ENCODE measurements at places on chromosomes 6 and 20. TPM values are rescaled to one million over a fixed set of nuclear protein-coding genes. Genes with fewer than 3 reads are reported as not detected.

- DNase-seq = no peak
These were observed 404 bp downstream of the CEP162 start for GRCh38 chr6:84227044-84227433.

DNA sequence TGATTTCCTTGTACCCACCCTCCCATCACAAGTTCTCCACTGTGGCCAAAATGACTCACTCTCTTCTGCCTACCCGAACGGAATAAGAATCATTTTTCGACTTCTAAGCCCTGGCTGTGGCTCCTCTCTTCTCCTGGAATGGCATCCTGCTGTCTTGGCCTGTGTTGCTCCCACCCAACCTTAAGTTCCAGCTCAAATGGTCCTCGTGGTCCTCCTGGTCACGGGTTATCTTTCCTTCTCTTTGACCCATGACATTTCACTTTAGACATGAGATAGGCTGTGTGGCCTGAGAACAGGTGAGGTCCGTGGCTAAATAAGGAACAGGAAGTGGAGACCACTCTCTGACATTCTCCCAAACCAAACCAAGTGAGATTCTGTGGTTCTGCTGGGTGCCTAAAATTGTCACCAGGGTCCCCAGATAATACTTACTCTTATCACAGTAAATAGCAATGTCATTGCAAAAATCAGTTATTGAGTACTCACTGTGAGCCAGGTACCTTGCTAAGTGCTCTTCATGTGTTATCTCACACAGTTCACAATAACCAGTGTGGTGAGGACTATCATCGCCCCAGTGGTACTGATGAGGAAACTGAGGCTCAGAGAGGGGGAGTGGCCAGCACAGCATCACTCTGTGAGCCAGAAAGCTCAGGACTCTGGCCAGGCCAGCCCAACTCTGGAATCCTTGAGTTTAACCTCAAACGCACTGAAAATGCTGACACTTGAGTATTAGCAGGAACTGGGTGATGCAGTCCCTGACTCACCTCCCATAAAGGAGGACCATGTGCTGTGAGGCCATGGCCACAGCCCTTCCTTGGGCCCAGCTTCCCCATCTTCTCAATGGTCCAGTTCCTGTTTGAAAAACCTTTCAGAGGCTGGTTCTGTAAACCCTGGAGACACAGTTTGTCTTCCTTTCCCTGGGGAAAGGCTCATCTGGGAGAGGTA is 74.8 kb upstream of the SIRPA start:
- DNase-seq = no peak

GRCh38 chr6:131652472-131652871 is 15.4 kb downstream of the ENPP3 start:
- DNase-seq = no peak

- DNase-seq = peak; percentile 78
These were observed 37.0 kb downstream of the MAK start for GRCh38 chr6:10801224-10801848.

The MANEA gene
- polyA plus RNA-seq = 2.8 TPM

The PSMB9 gene
- polyA plus RNA-seq = 22.8 TPM

GRCh38 chr6:26250698-26251044 is 114.3 kb upstream of the BTN3A2 start:
- no peak for DNase-seq

The SIRPD gene
- not detected for polyA plus RNA-seq

The POU3F2 gene
- polyA plus RNA-seq = 0.06 TPM

The OR2H1 gene
- not detected for polyA plus RNA-seq

GRCh38 chr20:11920083-11920482 is 2.4 kb downstream of the BTBD3 start:
- DNase-seq = no peak

GRCh38 chr20:57147185-57147584 is 119.3 kb downstream of the BMP7 start:
- DNase-seq = no peak

GRCh38 chr6:52877786-52878185 is 31.7 kb downstream of the GSTA3 start:
- DNase-seq = no peak

GRCh38 chr6:79186564-79186963 is 47.9 kb downstream of the HMGN3 start:
- DNase-seq = no peak

- DNase-seq = no peak
These were observed 34.1 kb upstream of the ARMH2 start for GRCh38 chr6:24832794-24833193.

All from H1 (cell line).